ENCODE measurements at places on chromosomes 13 and 19.

- no peak for DNase-seq
Measured at GRCh38 chr19:44848036-44848811, 2.1 kb downstream of the NECTIN2 start.

GRCh38 chr13:76454991-76455390 lies 431.2 kb downstream of the KCTD12 start:
- no peak for DNase-seq

DNA sequence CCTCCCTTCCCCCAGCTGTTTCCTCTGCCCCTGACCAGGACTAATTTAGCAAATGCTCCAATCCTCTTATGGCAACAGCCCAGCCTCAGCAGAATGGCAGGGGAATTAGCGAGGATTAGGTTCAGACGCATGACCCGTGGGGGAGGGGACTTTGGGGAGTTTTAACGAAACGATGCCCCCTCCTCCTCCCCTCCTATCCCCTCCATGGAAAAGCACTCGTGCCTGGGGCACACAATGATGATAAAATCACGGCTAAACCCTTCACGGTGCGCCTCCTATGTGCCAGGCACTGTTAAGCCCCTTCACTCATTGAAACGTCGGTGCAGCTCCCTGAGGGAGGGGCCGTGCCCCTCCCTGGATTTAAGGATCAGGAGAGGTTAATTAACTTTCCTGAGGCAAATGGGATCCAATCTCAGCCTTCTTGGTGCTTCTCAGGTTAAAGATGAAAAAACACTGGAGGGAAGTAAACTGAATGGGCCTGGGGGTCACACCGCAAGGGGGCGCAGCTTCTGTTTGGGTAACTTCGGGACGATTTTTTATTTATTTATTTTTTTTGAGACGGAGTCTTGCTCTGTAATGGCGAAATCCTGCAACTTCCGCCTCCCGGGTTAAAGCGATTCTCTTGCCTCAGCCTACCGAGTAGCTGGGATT lies 10.1 kb upstream of the TPRX2 start:
- DNase-seq: no peak

- DNase-seq: no peak
Measured at GRCh38 chr13:103246581-103247200, 180.5 kb upstream of the SLC10A2 start.

DNA sequence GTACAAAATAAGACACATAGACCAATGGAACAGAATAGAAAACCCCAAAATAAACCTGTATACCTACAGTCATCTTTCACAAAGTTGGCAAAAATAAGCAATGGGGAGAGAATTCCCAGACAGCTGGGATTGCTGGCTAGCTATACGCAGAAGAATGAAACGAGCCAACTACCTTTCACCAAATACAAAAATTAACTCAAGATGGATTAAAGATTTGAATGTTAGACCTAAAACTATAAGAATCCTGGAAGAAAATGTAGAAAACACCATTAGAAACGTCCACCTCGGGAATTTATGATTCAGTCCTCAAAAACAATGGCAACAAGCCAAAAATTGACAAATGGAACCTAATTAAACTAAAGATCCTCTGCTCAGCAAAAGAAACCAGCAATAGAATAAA lies 408.1 kb upstream of the SLITRK1 start:
- DNase-seq: no peak

- DNase-seq: no peak
Measured at GRCh38 chr13:79194727-79195126, 211.3 kb downstream of the RBM26 start.

DNA sequence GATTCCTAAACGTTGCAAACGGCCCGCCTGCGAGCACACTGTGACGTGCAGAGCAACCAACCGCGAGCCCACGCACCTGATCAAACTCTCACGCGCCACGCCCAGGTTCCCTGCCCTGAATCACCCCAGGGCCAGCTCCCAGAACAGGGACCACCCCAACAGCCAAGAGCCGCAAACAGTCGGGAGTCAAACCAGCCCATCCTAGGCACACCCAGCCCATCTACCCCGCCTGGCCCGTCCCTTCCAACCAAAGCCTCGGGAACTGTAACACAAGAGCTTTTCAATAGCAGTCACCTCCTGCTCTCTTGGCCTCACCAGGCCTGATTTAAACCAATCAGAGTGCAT lies 8.9 kb downstream of the PIP5K1C start:
- no peak for DNase-seq

GRCh38 chr19:48512504-48513288 lies 1.1 kb upstream of the LMTK3 start:
- DNase-seq: no peak

GRCh38 chr19:29547981-29548380 lies 22.2 kb downstream of the VSTM2B start:
- DNase-seq: no peak

DNA sequence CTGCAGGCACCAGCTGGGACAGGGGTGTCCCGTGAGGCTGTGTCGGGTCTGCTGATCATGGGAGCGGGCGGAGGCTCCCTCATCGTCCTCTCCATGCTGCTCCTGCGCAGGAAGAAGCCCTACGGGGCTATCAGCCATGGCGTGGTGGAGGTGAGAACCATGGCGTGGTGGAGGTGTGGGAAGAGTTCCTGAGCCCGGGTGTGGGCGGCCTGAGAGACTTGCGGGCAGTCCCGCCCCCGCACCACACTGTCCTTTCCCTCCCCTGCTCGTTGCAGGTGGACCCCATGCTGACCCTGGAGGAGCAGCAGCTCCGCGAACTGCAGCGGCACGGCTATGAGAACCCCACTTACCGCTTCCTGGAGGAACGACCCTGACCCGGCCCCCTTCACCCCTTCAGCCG lies 10.7 kb downstream of the APLP1 start:
- DNase-seq: no peak

DNA sequence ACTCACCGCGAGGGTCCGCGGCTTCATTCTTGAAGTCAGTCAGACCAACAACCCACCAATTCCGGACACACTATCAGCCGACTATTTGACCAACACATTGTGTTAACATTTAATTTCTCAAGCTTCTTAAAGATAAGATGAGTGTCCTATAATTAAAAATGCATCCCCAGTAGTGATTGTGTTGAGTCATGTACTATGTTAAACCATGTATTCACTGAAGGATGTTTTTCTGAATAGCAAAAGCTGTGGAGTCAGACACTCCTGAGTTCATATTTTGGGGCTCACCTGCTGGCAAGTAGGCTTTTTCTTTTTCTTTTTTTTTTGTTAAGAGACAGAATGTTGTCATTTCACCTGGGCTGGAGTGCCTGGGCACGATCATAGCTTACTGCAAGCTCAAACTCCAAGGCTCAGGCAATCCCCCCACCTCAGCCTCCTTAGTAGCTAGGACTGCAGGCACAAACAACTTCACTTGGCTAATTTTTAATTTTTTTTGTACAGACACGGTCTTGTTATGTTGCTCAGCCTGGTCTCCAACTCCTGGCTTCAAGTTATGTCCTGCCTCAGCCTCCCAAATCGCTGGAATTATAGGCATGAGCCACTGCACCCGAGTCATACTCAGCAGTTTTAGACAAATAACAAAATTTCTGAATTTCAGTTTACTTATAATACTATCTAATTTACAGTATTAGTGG lies 606.9 kb downstream of the PCDH9 start:
- DNase-seq: no peak

GRCh38 chr19:804419-805165 lies 7.3 kb downstream of the PTBP1 start:
- no peak for DNase-seq

DNA sequence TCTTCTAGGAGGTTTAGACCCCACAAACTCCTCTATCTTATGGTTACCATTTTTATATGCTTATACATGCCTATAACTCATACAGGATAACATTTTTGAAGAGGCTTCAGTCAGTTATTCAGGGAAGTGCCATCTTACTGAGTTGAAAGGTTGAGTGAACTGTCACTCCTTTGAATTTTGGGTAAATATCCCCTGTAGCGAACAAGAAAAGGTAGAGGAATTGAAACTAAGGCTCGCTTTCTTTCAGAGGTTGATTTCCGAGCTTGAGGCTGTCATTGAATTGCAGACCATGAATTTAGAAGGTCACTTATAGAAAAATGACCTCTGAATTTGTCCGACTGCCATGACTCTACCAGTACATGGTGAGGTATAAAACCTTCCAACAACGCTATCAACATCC lies 35.1 kb downstream of the MICU2 start:
- DNase-seq: no peak

DNA sequence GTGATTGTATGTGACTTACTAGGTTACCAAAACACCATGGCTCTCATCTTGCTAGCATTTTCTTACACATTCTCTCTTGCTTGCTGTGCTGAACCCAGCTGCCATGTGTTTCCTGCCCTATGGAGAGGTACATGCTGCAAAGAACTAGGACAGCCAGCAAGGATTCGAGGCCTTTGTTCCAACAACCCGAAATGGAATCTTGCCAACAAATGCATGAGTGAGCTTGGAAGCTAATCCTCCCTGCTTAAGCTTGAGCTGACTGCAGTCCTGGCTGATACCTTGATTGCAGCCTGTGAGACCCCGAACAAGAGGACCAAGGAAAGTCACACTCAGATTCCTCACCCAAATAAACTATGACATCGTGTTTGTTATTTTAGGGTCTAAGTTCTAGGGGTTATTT lies 651.2 kb downstream of the SLITRK6 start:
- DNase-seq: no peak

GRCh38 chr19:53873773-53874605 lies 6.3 kb downstream of the MYADM start:
- DNase-seq: no peak

DNA sequence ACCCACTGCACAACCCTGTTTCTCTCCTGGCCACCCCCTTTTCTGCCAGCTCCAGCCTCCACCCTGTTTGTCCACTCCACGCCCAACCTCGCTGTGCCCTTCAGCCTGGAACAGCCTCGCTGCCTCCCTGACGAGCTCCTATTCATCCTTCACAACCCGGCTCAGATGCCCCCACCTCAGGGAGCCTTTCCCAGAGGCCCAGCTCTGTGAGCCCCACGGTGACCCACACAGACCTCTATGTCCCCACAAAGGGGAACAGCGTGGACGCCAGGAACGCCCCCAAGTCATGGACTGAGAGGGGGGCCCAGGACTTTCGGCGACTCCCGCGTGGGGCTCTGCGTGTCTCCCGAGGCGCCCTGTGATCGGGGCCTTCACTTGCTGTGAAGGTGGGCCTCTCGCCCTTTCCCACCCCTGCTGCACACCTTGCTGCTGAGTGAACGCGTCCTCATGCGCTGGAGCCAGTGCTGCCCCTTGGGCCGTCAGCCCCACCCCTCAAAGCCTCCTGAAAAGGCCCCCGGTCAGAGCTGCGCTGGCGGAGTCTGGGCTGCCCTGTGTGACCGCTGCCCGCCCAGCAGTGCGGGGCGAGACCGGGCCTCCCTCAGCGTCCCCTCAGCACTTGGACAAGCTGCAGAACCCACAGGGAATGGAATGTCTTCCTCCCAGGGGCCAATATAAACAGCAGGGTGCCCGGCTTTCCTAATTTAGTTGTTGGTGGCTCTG lies 40.0 kb downstream of the ADPRHL1 start:
- DNase-seq: no peak

- DNase-seq: peak; percentile 45
Measured at GRCh38 chr13:79404985-79405384, 1.1 kb downstream of the RBM26 start.

DNA sequence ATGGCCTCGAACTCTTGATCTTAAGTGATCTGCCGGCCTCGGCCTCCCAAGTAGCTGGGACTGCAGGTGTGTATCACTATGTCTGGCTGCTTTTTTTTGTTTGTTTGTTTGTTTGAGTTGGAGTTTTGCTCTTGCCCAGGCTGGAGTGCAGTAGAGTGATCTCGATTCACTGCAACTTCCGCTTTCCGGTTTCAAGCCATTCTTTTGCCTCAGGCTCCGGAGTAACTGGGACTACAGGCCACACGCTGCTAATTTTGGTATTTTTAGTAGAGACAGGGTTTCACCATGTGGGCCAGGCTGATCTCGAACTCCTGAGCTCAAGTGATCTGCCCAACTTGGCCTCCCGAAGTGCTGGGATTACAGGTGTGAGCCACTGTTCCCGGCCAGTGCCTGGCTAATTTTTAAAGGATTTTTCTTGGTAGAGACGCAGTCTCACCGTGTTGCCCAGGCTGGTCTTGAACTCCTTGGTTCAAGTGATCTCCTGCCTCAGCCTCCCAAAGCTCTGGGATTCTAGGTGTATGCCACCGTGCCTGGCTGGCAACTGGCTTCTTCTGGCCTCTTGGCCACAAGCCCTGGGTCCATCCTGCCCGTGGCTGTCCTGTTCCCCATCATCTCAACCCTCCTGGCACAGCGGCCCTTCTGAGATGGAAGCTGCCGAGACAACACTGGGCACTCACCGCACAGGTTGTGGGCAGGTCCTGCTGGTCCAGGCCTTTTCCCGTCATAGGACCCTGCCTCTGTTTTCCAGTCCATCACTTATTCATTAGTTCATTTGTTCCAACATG lies 11.5 kb downstream of the TECR start:
- no peak for DNase-seq

DNA sequence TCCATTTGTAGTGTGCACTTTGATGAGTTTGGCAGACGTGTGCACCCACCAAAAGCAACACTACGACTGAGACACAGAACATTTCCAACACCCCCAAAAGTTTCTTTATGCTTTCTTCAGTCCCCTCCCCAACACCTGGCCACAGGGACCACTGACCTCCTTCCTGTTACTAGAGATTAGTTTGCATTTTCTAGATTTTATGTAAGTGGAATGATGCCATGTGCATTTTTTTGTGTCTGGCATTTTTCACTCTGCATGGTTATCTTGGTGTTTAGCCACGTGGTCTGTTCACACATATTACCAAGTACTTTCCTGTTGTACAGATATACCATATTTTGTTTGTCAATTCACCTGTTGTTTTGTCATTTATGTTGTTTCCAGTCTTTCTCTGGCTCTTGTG lies 44.6 kb upstream of the URI1 start:
- DNase-seq: no peak

GRCh38 chr13:99039718-99040280 lies 61.9 kb upstream of the DOCK9 start:
- DNase-seq: no peak

DNA sequence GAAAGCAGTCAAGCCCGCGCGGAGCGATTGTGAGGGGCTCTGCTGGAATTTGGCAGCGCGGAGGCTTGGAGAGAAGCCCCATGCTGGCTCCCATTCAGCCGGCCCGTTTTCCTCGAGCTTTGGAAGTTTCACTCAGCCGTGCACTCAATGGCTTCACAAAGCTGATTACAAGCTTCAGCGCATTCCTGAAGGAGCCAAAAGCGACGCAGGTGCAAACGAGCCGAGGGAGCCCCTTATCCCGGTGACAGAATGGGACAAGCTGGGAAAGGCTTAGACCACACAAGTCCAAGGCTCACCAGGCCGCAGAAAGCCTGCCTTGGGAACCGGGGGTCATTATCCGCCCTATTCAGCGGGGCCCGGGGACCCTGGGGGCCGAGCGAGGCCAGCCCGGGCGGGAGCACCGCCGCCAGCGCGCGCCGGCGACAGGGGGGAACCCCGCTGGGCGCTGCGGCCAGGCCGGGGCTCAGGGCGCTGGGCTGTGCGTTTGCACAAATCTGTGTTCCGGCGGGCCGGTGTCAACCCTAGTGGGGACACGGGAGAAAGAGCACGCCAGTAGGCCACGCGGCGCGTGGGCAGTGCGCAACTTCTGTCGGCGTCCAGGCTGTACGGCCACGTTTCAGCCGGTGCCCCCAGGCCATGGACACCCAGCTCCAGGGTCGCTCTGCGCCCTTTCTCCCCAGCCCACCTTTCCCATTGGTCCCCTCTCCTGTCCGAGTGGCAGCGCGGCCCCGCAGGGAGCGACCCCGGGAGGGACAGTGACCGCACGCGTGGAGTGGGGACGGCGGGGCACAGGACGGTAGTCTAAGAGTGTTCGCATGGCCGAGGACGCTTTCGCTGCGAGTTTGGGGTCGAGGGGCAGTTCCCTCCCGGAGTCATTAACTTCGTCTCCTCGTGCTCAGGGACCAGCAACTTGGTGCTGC lies 37.3 kb downstream of the SOX1 start:
- DNase-seq: peak; percentile 17

- no peak for DNase-seq
Measured at GRCh38 chr13:88526186-88526852, 855.1 kb downstream of the SLITRK5 start.
